ENCODE measurements at places on chromosomes 4 and X. TPM values are rescaled to one million over a fixed set of nuclear protein-coding genes. Genes with fewer than 3 reads are reported as not detected.

GPC4 gene
- 20.8 TPM for polyA plus RNA-seq

CAMK2D gene
- polyA plus RNA-seq, result 81.3 TPM

C1GALT1C1 gene
- 34.4 TPM for polyA plus RNA-seq

BTK gene
- polyA plus RNA-seq, result 3.9 TPM

PJA1 gene
- 106 TPM for polyA plus RNA-seq

RASL11B gene
- 46.9 TPM for polyA plus RNA-seq

TIGD2 gene
- polyA plus RNA-seq, result 13.1 TPM

PCYT1B gene
- polyA plus RNA-seq, result 2.9 TPM

SPANXN2 gene
- polyA plus RNA-seq, result not detected

BCAP31 gene
- 200 TPM for polyA plus RNA-seq

Measured in right renal pelvis (tissue), 4 donors.